H9 (cell line): ENCODE measurements at places on chromosomes 3 and 15. TPM values are rescaled to one million over a fixed set of nuclear protein-coding genes. Genes with fewer than 3 reads are reported as not detected.

GRCh38 chr15:42508263-42508690 is 12.8 kb downstream of the SNAP23 start:
- no peak for DNase-seq

DNA sequence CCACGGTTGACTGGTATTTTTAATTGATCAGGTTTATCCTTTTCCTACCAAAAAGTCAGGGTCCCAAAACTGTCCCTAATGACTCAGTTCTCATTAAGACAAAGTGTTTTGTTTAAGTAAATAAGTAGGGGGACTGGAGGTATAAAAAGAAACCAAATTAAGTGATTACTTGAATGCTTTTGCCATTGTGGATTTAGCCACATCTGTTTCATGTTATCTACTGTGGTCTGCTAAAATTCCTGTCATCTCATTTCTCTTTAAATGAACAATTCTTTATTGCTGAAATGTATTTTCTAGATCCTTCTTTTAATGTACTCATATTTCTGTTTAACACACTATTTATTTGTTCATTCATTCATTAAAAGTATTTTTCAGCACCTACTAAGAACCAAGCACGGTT is 625.9 kb upstream of the ADAMTS9 start:
- DNase-seq: no peak

GRCh38 chr15:94100863-94101262 is 130.5 kb upstream of the MCTP2 start:
- no peak for DNase-seq

DNA sequence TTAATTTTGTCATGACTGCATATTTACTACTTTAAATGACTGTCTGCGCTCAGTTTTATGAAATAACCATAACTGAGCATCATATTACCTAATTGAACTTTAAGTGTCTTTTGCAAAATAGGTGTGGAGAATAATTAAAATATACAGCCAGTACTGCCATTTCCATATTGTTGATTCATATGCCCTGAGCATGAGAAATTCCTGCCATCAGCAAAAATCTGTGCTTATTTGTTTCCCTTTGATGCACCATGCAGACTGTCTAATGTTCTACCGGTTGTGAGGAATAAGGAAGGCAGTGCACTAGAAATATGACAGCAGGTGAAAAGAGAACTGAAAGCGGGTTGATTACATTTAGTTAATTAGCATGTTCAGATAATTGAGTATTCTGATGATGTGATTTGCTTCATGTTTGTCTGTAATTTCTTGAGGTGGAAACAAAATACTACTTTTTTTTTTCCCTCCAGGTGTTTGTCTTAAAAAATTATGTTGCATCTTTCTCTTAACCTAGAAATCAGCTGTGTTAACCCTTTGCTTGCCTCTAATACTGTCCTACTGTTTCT is 229.4 kb upstream of the AZI2 start:
- no peak for DNase-seq

GRCh38 chr15:71612869-71613268 is 197.5 kb upstream of the NR2E3 start:
- no peak for DNase-seq

DNA sequence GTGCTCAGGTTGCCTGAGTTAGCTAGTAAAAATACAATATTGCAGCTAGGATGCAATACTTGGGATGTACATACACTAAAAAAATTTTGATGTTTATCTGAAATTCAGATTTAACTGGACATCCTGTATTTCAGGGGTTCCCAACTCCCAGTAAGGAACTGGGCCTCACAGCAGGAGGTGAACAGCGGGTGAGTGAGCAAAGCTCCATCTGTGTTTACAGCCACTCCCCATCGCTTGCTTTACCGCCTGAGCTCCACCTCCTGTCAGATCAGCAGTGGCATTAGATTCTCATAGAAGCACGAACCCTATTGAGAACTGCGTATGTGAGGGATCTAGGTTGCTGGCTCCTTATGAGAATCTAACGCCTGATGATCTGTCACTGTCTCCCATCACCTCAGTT is 285.1 kb upstream of the PROK2 start:
- DNase-seq: no peak

GRCh38 chr3:45538641-45538986 is 55.9 kb upstream of the LIMD1 start:
- DNase-seq: no peak

- no peak for DNase-seq
These were observed 99.3 kb downstream of the MME start for GRCh38 chr3:155179437-155179827.

DNA sequence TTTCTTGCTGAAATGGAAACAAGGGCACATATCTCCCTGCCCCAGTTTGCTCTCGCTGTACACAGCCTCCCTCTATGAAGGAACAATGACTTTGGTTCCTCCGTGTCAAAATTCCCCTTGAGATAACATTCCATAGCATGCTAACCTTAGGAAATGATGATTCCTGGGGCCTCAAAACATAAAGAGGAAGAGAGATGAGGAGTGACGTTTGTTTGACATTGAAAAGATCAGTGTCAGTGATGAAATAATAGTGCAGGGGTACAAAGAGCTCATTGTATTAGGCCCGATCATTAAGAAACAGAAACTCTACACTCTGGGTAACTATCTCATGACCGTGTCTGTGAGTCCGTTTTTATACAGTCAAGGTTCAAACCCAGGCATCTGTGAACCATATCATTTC is 55.2 kb downstream of the ARNT2 start:
- no peak for DNase-seq

- DNase-seq: no peak
These were observed 57.0 kb downstream of the NEK10 start for GRCh38 chr3:27312044-27312668.

- no peak for DNase-seq
These were observed 36.7 kb downstream of the SMAD3 start for GRCh38 chr15:67101911-67102598.

GRCh38 chr3:166877971-166878370 is 502.1 kb downstream of the ZBBX start:
- no peak for DNase-seq

GRCh38 chr15:33934396-33934795 is 33.9 kb upstream of the CHRM5 start:
- DNase-seq: no peak

- no peak for DNase-seq
These were observed 263.3 kb downstream of the CLSTN2 start for GRCh38 chr3:140198242-140198641.

The CYP8B1 gene
- not detected in 2 replicates for total RNA-seq

The CASR gene
- total RNA-seq: 0.02 TPM in 1 of 2 replicates, not detected in the other

The ARPP21 gene
- total RNA-seq: not detected in 2 replicates

The CCR5 gene
- not detected in 2 replicates for total RNA-seq

The CALML4 gene
- total RNA-seq: 8.2 and 11.8 TPM in 2 replicates

The CFAP44 gene
- total RNA-seq: 2.0 and 3.7 TPM in 2 replicates

The PLSCR5 gene
- not detected in 2 replicates for total RNA-seq
